Sciatic nerve (tissue), 2 donors: ENCODE measurements at places on chromosomes 16 and 17.

DNA sequence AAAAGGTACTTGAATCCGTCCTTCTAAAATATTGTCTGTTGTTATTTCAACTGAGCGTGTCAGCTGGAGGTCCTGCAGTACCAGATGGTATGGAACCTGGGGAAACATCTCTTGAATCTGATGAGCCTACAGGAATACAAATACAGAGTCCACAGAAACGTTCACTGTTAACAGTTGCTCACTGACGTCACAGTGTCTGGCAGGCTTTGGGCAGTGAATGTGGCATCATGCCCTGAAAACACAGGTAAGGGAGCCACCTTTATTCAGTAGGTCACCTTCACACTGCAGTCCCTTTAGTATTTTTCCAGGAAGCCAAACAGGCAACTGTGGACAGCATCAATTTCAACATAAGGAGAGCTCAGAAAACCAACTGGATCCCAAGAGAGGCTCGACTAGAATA lies 56.1 kb downstream of the AMFR start:
- DNase-seq: no peak

- no peak for DNase-seq
Measured at GRCh38 chr17:80837711-80838110, 153.9 kb upstream of the CHMP6 start.

DNA sequence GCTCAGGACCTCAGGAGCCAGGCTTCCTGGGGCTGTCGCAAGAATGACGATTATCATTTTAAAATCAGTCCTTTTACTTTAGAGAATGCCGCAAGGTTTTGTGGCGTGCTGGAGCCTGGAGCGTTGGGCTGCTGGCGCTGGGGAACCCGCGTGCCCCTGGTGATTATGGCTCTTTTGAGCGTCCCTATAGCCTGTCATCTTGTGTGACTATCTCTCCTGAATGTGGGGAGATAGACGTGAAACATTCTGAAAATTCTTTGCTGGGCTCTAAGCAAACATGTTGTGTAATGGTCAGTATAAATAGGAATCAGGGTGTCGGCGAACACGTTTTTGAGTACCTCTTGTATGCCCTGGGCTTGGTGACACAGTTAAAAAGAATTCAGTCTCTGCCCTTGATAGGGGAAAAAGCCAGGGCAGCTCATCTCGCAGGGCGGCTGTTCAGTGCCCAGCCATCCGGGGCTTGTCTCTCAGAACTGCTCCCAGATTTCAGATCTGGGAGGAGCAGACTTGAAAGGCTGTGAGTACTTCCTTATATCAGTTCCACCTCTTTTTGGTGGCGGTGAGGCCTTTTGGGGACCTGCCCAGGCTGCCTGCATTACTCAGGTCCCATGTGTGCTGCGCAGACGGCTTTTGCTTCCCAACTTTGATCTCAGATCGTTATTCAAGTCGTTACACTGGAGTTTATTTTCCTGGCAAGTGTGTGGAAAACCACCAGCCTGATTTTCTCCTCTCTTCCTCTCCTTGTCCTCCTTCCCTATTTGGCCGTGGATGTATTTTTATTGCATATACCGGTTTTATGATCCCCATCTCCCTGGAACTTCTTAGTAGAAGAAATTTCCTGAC lies 973 bp downstream of the SLC7A6 start:
- peak; percentile 71 for DNase-seq

DNA sequence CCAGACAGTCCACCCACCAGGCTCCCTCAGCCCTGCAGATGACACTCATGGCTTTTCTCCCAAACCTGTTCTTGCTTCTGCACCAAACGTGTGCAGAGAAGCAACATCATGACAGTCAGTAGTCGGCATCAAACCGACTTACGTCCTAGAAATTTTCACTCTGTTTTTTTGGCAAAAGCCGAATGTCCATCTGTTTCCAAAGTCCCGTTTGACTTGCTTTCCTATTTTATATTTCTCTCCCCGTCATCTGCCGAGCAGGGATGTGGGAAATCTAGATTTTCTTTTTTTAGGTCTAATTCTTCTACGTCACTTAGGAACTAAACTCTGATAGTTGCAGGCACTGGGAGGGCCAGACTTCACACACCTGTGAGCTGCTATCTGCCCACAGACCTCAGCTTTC lies 104.9 kb downstream of the RMI2 start:
- no peak for DNase-seq

DNA sequence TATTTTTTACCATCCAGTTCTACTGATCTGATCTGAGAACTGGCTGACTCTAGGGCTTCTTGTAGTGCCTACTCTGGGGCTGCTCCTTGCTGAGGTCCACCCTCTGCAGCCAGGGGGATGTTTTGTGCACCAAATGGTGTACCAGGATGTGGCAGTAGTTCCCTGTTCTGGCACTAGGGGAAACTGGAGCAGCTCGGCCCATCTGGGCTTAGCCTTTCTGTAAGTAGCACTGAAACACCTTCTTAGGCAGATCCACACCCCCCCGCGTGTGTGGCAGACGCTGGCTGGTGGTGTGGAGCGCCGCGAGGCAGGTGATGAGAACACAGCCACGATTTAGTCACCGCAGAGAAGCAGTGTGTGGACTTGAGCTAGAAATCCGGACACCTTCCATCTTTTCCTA lies 17.0 kb downstream of the DUSP14 start:
- DNase-seq: no peak

DNA sequence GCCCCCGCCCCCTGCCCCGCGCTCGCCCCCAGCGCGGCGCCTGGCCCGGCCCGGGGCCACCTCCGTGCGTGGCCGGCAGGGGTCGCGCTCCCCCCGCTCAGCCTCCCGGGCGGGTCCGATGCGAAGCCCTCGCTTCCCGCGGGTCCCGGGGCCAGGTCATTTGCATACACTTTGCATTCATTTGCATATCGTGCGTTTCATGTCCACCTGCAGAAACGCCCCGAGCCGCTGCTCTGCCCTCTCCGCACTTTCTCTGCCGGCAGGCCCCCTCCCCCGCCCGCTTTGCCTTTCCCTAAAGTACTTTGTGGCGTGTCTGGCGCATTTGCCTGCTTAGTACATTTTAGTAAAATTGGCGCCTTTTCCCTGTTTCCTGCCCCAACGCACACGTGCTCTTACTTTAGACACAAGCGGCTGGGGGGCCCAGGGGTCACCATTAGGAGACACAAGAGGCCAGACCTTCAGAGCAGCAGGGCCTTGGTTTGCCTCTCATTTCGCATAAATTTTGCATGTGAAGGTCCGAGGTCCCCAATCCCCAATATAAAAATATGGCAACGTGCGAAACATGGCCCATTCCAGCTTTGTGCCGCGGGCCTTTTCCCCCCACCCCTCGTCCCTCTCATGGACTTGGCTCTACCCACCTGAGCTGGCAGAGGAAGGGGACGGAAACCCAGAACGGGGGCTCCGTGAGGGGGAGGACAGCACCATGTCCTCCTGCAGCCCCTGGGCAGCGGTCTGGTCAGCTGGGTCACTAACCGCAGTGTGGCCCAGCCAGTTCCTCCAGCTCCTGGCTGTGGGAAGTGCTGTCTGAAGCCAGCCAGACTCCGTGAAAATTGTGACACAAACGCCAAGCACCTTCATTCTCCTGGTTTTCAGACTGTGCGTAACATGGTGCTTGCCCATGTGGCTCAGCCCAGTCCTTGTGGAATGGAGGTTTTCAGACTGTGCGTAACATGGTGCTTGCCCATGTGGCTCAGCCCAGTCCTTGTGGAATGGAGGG lies 34.8 kb downstream of the CBFA2T3 start:
- DNase-seq: no peak

- peak; percentile 78 for DNase-seq
Measured at GRCh38 chr16:65249768-65250167, 127.9 kb upstream of the CDH11 start.

GRCh38 chr17:10843811-10844210 lies 5.9 kb upstream of the PIRT start:
- DNase-seq: no peak

GRCh38 chr16:49816875-49817274 lies 39.0 kb downstream of the ZNF423 start:
- DNase-seq: no peak

- DNase-seq: no peak
Measured at GRCh38 chr16:87056083-87056482, 261.1 kb downstream of the C16orf95 start.

- DNase-seq: no peak
Measured at GRCh38 chr17:8490256-8491023, 54.8 kb downstream of the NDEL1 start.

DNA sequence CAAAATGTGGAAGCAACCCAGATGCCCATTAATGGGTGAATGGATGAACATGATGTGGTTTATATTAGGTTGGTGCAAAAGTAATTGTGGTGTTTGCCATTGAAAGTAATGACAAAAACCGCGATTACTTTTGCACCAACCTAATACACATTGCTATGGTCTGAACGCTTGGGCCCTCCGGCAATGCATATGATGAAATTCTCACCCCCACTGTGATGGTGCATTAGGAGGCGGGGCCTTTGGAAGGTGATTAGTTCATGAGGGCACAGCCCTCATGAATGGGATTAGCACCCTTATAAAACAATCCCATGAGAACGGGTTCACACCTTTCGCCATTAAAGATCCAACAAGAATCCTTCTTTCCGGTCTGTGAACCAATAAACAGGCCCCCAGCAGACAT lies 25.3 kb upstream of the PRM1 start:
- no peak for DNase-seq

GRCh38 chr16:4920826-4921225 lies 16.1 kb downstream of the PPL start:
- DNase-seq: no peak

DNA sequence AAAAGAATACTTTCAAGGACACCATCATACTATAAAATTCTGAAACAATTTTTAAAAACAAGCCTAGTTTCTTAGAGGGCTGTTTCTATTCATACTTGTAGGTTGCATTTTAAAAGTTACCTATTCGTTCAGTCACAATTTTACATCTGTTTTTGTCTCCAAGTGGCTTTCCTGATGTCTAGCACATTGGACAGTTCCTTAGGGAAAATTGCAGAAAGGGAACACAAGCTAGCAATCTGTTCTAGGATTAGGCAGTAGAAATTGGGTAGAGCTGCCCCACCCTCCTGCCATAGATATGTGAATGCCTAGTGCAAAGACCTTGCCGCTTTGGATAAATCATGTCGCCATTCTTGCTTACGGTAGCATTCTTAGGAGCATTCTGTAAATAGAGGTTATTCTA lies 358.9 kb downstream of the RBFOX1 start:
- DNase-seq: no peak

GRCh38 chr17:33494151-33494550 lies 201.1 kb upstream of the ASIC2 start:
- DNase-seq: no peak

- no peak for DNase-seq
Measured at GRCh38 chr17:2933606-2934005, 129.8 kb downstream of the OR1D5 start.

DNA sequence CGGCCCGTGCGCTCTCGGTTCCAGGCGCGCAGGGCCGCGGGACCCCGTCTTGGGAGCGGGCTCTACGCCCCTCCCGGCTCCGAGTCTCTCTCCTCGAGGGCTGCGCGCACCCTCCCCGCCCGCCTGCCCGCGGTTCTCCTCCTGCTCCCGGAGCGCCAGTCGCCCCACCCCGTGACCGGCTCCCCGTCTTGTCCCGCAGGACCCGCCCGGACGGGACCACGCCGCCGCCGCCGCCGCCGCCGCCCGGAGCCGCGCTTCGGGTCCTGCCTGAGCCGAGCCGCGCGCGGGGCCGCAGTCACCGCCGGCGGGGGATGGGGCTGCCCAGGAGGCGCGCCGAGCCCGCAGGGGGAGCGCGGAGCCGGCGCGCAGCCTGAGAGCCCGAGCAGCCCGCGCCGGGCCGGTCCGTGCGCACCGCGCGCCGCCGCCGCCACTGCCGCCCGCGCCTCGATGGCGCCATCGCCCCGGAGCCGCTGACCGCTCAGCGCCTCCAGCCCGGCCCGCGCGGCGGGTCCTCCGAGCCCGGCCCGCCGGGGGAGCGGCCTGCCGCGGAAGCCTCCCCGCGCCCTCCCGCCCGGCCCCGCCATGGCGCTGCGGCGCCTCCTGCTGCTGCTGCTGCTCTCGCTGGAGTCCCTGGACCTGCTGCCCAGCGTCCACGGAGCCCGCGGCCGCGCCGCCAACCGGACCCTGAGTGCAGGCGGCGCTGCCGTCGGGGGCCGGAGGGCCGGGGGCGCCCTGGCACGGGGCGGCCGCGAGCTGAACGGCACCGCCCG lies at the start of gene SHISA6:
SHISA6 (plus strand) TSS at position 373 of the 770 bp plus-strand sequence.
- DNase-seq: no peak

GRCh38 chr17:71004413-71004812 lies 835.1 kb downstream of the KCNJ2 start:
- DNase-seq: no peak

DNA sequence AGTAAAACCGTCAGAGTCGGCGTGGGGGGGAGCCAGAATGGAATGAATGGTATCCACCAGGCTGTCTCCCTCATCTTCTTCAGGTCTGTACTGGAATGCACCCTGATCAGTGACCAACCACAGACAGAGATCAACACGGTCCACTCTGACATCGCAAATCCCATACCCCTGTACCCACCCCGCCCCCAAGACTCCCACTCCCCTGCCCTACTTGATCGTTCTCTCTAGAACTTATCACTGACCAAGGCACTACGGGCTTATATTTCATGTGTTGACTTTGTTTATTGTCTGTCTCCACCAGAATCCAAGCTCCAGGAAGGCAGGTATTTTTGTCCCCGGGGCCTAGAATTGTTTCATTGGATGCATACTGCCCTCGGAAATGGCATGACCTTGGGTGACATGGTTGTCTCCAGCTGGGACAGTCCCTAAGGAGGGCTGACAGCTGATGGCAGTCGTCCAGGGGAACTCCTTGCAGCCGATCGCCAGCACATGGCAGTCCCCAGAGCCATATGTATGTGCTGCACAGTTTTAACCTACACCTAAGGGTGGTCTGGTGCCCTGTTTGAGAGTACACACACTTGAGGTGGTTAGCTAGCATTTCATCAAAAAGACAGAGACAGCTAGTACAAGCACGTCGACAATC lies 526 bp upstream of the MFSD6L start:
- DNase-seq: no peak

DNA sequence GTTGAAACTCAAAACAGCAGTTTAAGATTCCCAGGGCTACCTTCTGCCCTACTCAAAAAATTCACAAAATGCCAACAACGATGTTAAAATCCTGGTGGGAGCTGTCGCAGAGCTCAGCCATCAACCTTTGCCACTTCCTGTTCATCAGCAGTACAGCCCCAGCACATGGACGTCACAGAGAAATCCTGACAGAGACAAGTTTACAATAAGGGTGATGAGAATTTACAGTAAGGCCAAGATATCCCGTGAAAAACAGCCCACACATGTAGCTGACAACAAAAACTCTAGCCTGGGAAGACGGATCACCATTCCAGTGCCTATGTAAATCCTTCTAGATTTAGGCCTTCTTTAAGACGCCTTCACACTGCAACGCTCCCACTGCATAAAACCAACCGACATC lies 18.8 kb downstream of the USP22 start:
- DNase-seq: no peak

DNA sequence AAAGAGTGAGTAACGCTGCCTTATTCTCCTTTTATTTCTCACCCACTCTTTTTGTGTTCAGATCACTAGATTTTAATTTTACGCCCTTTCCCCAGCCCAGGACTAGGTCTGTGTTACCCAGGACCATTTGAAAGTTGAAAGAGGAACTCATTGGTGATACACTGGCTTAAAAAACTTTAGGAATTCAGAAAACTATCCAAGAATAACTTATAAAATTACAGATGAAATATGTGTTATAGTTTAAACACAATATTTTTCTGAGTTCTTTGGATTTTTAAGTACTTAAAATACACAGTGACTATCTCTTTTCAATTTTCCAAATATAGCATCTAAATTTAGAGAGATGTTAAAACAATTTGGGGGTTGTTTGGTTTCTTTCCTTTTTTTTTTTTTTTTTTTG lies 385.2 kb downstream of the CDH13 start:
- no peak for DNase-seq

GRCh38 chr17:7882068-7882467 lies 6.5 kb upstream of the CHD3 start:
- DNase-seq: no peak
